ENCODE measurements at places on chromosomes 1 and 21.
A peak's percentile ranks its signal among the peaks of the same experiment; 100 is the strongest.

- DNase-seq, result no peak
Observed at GRCh38 chr1:115105831-115106230, 16.5 kb upstream of the TSPAN2 start.

DNA sequence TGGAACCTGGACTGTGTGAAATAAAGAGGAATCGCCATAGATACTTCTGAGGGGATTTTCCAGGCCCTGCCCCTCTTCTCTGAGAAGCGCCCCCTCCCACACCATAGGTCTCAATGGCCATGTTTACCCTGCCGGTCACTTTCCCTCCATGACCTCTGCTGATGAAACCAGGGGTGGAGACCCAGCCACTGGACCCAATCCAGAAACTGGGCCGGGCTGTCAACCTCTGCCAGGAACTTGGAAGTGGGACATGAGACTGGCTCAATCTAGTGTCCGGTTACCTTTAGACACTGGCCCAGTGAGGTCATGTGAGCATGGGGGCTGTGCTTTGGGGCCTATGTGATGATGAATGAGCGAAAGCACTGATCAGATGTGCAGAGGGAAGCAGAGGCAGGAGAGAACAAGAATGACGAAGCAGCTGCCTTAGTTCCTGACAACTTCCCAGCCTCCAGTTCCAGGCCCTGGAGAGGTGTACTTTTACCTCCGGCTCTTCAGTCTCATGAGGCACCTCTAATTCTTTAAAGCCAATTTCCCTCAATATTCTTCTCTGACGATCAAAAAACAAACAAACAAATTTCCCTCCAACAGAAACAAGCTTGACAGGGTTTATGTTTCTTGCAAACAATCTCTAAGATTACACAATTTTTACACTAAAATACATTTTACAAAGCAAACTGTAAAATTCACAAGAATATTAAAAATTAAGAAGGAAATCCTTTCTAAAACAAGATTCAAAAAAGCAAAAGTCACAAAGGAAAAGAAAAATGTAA, 4.9 kb downstream of the ASAP3 start:
- no peak for DNase-seq

- DNase-seq, result peak; percentile 6
Observed at GRCh38 chr21:32772281-32773047, 909 bp upstream of the PAXBP1 start.

DNA sequence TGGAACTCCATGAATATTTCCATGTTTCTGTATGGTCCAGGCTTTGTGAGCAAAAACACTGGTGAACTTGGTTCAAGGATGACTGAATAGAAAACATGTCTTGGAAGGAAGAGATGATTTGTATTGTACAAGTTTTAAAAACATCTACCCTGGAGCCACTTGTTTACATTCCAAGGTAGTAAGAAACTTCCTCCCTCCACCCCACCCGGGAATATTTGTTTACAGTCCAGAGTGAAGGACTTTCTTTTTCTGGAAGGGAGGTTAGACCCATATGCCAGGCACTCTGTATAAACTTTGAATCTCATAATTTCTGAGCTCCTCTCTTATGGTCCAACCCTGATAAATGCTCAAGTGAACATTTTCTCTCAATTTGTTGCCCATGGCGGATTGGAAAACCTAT, 323.3 kb upstream of the LYPLAL1 start:
- no peak for DNase-seq

DNA sequence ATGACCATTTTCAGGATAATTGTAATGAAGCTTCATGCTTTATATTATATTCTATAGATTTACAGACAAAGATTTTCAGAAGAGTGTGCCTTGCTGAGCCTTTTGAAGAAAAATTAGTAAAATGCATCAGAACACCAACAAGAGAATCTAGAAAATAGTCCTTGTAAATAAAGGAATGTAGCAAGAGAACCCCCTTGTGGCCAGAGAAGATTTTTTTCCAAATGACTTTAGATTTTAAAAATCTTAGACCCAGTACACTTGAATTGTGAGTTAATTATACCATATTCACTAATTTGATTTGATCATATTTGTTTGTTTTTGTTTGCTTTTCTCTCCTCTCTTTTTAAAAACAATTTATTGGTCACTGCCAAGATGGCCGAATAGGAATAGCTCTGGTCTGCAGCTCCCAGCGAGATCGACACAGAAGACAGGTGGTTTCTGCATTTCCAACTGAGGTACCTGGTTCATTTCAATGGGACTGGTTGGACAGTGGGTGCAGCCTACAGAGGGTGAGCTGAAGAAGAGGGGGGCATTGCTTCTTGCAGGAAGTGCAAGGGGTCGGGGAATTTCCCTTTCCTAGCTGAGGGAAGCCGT, 12.8 kb upstream of the IFI44L start:
- no peak for DNase-seq

- DNase-seq, result no peak
Observed at GRCh38 chr1:36951292-36951750, 83.0 kb downstream of the GRIK3 start.

- DNase-seq, result no peak
Observed at GRCh38 chr21:36232641-36233040, 76.0 kb downstream of the DOP1B start.

DNA sequence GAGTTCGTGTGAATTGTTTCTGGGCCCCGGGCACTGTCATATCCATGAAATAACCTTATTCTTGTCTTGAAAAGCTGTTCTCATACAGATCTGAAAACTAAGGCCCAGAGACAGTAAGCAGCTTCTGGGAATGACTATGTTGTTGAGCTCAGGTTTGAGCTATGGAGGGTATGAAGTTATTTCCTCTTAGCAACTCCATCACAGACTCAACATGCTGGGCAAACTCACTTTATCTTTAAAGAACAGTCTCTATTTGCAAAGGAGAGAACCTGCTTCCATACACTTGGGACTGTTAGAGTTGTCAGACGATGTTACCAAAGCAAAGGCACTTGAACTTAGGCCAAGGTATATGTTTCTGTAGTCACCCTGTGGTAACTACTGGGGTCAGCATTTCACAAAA, 90.0 kb downstream of the GPR88 start:
- DNase-seq, result no peak

Measured in effector CD8-positive, alpha-beta T cell (primary cell).